Fibroblast of upper back skin (primary cell): ENCODE measurements at places on chromosomes 16 and 17.

DNA sequence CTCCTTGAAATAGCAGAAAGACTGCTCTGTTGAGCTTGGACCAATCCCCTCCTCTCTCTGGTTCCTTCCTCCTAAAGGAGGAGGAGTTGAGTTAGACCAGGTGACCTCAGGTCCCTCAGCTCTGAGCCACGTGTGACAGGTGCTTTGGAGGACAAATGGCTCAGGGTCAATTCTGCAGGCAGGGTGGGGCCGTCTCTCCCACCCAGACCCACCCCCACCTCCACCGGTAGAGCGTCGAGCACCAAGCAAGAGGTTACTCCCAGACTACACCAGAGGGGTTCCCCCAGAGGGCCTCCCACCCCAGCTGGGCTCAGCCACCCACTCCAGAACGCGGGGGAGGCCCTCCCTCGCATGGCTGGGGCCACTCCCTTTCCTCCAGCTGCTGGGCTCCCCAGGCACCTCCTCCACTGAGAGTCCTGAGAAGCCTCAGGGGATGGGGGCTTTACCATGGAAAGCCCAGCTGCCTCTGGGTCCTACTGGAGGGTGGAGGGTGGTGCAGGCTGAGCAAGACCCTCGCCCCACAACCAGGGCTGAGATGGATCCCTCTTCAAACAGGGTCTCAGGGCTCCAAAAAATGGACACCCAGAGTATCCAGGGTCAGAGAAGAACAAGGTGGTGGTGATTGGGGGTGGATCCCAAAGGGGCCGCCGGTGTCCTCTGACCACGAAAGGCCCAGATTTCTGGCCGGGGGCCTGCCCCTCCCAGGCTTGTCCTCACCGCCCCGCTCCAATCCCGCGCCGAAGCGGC is 7.6 kb downstream of the MYO1C start:
- DNase-seq = peak; percentile 33

GRCh38 chr17:68560966-68561720 is 40.0 kb downstream of the FAM20A start:
- DNase-seq = no peak

- peak; percentile 71 for DNase-seq
Observed at GRCh38 chr17:9361188-9361955, 214.2 kb downstream of the STX8 start.

GRCh38 chr17:7894866-7895265 is 6.3 kb downstream of the CHD3 start:
- DNase-seq = no peak

DNA sequence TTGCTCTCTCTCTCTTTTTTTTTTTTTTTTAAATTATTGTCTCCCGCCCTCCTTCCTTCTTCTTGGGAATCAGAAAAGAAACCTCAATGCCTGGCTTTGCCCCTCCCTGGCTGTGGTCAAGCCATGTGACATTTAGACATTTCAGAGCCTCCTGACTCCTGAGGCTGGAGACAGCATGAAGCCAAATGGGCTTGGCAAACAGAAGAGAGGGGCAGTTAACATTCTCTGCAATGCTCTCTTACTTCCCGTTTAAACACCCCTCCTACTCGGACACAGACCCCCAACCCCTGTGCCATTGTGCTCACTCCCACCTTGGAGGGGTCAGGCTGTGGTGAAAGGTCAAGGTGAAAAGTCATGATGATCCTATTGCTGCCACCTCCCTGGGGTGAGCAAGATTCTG is 14.7 kb upstream of the MEOX1 start:
- DNase-seq = no peak

DNA sequence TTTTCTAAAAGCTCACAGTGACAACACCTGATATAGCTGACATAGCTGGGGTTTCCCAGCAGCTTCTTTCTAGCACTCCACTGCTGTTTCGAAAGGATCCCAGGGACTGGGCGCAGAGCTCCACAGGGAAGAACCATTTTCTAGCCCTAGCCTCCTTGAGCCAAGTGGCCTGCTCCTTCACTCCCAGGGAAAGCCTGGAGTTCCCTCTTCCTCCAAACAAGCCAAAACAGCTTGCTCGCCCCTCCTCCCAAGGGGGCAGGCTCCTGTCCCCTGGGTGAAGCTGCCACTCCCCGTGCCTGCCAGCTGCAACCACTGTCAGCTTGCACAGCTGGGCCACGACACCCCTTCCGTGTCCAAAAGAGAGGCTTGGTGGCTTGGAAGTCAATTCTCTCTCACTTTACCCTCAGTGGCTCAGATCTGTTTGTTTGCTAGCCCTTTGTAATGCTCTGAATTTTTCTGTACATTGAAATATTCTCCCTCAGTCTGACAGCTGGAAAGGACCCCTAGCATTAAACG is 59.8 kb downstream of the CYTH1 start:
- DNase-seq = no peak

GRCh38 chr16:85524630-85525419 is 88.3 kb upstream of the GSE1 start:
- no peak for DNase-seq

DNA sequence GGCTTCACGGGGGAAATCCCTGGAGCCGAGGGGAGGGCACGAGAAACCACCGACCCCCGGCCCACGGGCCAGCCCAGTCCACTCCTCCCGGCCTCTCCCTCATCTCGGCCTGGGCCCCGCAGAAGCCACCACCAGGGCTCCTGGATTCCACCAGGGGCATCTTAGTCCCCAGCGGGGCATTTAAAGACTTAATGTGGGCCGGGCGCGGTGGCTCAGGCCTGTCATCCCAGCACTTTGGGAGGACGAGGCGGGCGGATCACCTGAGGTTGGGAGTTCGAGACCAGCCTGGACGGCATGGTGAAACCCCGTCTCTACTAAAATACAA is 24.1 kb upstream of the ABR start:
- no peak for DNase-seq

DNA sequence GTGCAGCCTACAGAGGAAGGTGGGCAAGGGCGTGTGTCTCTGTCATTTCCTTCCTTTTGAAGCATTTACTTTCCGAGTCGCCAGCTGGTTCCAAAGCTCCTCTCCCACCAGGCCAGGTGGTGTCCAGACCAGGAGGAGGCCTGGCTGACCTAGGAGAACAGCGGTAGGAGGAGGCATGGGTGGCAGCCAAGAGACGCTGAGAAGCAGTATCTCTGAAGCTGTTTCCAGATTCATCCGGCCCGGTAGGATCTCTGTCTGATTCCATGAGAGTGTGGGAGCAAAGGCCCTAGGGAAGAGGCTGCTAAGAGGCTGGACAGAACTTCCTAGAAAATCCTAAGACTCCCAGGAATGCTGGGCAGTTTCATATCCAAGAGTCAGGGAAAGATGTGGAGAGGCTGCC is 20.3 kb downstream of the MEOX1 start:
- DNase-seq = no peak

DNA sequence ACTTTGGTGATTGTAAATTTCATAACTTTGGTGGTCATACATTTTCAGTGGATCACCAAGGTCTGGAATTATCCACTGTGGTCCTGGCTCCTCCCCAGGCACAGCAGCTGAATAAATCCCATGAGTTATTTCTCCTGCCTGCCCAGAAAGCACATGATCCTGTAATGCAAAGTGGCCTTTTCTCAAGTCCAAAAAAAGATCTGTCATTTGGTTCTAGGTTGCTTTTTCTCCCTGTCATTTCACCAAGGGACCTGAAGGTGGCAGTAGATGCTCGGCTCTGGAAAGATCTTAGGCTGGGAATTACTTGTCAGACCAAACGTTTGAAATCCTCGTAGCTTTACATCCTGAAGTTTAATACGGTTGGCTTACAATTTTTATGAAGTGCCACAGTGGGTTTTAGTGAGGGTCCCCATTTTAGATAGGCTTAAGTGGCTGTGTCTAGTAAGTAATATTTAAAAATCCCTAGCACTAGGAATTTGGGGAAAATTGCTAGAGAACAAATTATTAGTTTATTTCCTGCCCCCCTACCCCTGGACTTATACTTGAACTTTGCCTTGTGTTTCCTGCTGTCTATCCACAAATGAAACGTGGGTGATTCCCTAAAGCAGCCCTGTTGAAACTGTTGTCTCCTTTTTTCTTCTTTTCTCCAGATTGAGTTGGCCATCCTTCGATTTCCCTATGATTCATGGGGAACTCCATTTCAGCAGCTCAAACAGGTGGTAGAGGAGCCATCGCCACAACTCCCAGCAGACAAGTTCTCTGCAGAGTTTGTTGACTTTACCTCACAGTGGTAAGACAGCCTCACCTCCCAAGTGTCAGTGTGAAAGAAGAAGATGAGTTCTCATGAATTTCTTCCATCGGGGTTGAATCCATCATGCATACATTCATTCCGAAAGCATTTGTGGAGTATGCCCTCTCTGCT is 111.7 kb downstream of the MAP2K6 start:
- peak; percentile 67 for DNase-seq

DNA sequence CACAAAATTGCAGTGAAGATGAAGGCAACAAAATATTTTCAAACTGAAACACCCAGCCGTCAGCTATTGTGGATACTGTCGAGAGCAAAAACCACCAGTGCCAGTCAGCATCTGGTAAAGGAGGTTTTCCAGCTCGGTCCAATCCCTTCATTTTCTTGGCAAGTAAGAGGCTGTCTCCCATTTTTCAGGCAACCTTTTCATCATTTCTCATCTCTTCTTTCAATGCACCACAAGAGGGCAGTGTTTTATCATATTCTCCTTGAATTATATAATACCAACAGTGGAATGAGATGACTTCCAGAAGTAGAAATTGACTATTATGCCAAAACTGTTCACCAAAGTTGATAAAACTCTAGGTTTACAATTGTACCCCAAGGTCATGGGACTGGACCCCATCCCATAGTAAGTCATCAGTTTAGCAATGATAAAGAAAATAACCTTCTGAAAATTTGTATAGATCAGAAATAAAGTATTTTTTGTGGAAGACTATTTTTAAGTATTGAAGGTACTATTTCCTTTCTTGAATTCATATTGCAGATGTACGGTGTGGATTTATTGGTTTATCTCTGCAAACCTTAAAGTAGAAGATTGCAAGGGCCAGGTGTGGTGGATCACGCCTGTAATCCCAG is 16.8 kb downstream of the NQO1 start:
- peak; percentile 72 for DNase-seq

DNA sequence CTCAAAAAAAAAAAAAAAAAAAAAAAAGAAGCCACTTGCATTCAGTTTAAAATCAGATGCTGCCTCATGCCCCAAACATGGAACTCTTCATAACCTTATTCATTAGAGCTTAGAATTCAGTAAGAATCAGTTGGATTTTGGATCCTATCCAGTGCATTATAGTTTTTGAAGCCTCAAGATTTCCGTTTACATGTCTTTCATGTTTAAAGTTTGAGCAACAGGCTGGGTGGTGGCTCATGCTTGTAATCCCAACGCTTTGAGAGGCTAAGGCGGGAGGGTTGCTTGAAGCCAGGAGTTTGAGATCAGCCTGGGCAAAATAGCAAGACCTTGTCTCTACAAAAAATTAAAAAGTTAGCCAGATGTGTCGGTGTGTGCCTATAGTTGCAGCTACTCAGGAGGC is 55.0 kb downstream of the SNTB2 start:
- DNase-seq = peak; percentile 76

DNA sequence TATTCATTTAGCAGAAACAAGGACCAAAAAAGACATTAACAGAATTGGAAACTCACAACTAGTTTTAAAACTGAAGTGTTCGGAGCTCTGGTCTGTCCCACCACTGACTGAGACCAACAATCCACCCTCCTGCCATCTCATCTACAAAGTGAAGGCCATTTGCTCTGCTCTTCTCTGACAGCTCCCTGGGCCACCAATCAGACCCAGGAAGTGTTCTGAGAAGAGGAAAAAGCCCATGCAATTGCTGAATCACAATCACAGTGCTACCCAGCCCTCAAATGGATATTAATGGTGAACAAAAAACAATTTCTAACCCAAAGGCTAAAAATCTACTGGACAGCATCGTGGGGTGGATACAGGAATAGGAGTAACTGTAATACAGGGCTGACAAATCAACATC is 2.1 kb downstream of the RPL23 start:
- DNase-seq = no peak
